Right atrium auricular region (tissue), 2 donors: ENCODE measurements at places on chromosomes 5 and 9. TPM values are rescaled to one million over a fixed set of nuclear protein-coding genes. Genes with fewer than 3 reads are reported as not detected.

GRCh38 chr9:5292141-5292540, 12.4 kb downstream of the RLN2 start:
- no peak for DNase-seq

UBE2QL1 gene
- total RNA-seq: 9.1 TPM

CER1 gene
- total RNA-seq: not detected

ELOVL7 gene
- 0.43 TPM for total RNA-seq

GRCh38 chr5:179762079-179762780, 29.6 kb downstream of the MAML1 start:
- DNase-seq: no peak

- no peak for DNase-seq
Measured at GRCh38 chr9:126373241-126373640, 46.6 kb downstream of the MVB12B start.
